ENCODE measurements at places on chromosomes 2 and 18. TPM values are rescaled to one million over a fixed set of nuclear protein-coding genes. Genes with fewer than 3 reads are reported as not detected.
A peak's percentile ranks its signal among the peaks of the same experiment; 100 is the strongest.

GRCh38 chr18:44423814-44424644, 256.7 kb upstream of the SETBP1 start:
- no peak overlapping the region for H3K4me3 ChIP-seq
- no peaks in the 10 kb centered on the region for H3K27me3 ChIP-seq
- no peak for DNase-seq
- H3K36me3 ChIP-seq, result no peaks in the 10 kb centered on the region
- no peak overlapping the region for H3K27ac ChIP-seq
- no peaks in the 10 kb centered on the region for H3K4me1 ChIP-seq

- no peak overlapping the region for H3K4me3 ChIP-seq
- no peaks in the 10 kb centered on the region for H3K4me1 ChIP-seq
- no peaks in the 10 kb centered on the region for H3K27me3 ChIP-seq
- no peaks in the 10 kb centered on the region for H3K36me3 ChIP-seq
- no peak for DNase-seq
Observed at GRCh38 chr2:46077522-46078107, 219.6 kb upstream of the EPAS1 start.

DNA sequence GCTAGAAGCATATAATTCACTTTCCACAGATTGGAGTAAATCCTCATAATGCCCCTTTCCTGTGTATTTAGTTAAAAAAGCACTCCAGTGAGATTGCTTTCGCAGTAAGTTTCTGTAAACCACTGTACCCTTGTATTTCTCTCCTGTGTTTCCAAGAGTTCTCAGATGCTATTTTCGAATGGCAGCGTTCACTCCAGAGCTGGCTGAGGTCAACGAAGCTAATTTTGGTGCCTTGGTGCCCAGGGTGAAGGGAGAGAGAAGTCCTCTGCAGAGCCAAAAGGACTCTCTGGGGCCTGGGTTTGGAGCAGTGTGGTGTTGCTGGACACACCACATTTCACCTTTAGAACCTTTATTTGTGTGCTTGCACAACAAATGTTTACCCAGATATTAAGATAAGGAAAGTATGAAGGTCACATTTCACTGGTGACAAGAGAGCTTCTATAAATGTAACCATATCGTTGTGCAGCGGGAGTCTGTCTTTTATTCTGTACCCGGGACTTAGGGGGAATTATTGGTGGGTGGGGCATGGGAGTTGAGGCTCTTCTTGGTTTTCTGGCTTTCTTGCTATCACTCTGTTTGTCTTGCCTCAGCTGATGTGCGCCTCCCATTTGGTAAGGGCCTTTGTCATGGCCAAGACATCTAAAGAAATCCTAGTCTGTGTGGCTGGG, 9.9 kb downstream of the EPAS1 start:
- peaks cover 93% of the 10 kb centered on the region for H3K4me1 ChIP-seq
- no peaks in the 10 kb centered on the region for H3K36me3 ChIP-seq
- H3K27ac ChIP-seq, result peak overlapping the region; percentile 75

- H3K36me3 ChIP-seq, result no peaks in the 10 kb centered on the region
- H3K27me3 ChIP-seq, result no peaks in the 10 kb centered on the region
- no peak overlapping the region for H3K27ac ChIP-seq
Observed at GRCh38 chr2:26585100-26585499, 56.1 kb downstream of the CIB4 start.

DNA sequence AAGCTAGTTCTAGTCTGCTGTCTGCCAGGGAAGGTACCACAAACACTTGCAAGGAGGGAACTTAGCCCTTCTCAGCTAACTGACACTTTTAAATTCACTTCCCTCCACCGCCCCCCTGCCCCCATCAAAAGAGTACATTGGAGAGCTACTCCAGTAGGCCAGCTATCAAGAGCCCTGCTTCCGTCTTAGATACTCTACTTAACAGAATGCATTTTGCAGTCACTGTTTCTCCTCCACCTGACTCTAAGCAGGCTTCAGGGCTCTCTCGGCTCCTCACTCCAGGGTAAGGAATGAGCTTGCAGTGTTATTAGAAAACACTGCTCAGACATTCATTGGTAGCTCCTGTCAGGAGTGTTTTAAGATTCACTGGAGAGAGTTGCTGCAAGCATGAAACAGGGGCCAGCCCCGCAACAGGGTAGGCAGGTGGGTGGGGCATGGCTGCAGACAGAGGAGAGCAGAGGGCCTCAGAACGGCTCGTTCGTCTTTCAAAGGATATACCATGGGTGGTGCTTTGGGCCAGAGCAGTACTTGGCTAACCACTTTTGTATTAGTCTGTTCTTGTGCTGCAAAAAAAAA, 35.3 kb upstream of the PDCL3 start:
- H3K27ac ChIP-seq, result no peak overlapping the region
- H3K27me3 ChIP-seq, result no peaks in the 10 kb centered on the region
- no peaks in the 10 kb centered on the region for H3K36me3 ChIP-seq
- no peaks in the 10 kb centered on the region for H3K4me1 ChIP-seq
- H3K4me3 ChIP-seq, result no peak overlapping the region

DNA sequence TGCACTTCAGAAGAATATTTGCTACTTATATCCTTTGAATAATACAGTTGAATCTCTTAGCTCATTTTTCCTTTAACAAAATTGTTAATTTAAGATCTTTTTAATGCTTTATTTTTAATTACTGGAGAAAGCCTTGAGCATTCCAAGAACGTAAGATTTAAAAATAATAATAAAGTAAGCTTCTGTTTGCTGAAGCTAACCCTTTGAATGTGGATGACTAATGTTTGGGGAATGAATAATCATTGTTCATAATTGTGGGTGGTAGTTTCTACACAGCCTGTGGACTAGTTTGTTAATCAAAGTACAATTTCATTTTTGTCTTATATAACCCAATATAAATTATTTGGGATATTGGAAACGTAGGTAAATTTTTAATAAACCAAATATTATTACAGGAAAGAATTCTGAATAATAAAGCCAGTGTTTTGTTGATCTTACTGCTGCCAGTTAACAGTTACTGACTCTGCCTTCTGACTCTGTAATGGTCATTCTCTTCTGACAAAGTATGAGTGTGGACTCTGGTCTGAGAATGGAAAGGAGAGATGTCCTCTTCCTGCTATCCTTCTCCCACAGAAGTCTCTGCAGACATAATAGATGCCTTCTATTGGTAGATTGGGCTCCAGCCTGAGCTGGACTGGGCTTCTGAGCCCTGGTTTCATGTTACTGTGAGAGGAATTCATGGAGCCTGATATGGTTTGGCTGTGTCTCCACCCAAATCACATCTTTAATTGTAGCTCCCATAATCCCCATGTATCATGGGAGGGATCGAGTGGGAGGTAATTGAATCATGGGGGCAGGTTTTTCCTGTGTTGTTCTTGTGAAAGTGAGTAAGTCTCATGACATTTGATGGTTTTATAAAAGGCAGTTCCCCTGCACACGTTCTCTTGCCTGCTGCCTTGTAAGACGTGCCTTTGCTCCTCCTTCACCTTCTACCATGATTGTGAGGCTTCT, 292.7 kb upstream of the SLC39A10 start:
- H3K27me3 ChIP-seq, result no peaks in the 10 kb centered on the region
- H3K36me3 ChIP-seq, result no peaks in the 10 kb centered on the region
- no peaks in the 10 kb centered on the region for H3K4me1 ChIP-seq
- no peak for DNase-seq
- H3K4me3 ChIP-seq, result no peak overlapping the region

DNA sequence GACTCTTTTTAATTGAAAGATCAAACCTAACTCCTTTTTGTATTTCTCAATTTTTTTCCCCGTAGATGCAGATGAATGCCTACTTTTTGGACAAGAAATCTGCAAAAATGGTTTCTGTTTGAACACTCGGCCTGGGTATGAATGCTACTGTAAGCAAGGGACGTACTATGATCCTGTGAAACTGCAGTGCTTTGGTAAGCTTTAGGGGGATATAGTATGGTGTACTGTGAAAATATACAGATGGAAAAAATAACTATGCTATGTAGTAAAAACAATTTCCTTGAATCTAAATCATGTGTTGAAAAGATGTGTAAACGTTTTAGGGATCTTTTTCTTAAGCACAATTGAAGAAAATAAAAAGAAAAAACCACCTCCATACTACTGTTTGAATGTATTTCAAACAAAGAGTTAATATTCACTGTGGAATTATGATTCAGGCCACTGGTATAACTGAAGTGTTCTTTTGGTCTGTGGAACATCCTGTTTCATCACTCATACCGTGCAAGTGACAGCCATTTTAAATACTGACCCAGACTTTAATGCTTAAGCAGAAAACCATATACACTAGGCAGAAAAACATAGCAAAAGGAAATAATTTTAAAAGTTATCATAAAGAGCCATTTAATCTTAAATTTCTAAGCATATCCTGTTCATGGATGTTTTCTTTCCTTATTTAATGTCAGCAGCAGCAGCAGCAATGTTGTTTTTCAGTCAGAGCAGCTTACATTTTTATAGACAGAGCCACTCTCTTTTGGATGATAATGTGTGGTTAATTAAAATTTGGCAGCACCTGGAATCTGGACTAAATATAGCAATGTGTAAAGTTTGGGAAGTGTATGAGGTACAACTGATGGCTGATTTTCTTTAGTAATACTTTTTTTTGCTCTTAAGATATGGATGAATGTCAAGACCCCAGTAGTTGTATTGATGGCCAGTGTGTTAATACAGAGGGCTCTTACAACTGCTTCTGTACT, 112.8 kb upstream of the RASGRP3 start:
- no peak for DNase-seq
- peak overlapping the region; percentile 9 for H3K27ac ChIP-seq
- H3K27me3 ChIP-seq, result no peaks in the 10 kb centered on the region
- H3K4me3 ChIP-seq, result no peak overlapping the region
- H3K36me3 ChIP-seq, result peaks cover 41% of the 10 kb centered on the region
- peaks cover 16% of the 10 kb centered on the region for H3K4me1 ChIP-seq

- H3K27ac ChIP-seq, result no peak overlapping the region
- peaks cover 7% of the 10 kb centered on the region for H3K4me1 ChIP-seq
- H3K4me3 ChIP-seq, result no peak overlapping the region
- no peak for DNase-seq
Observed at GRCh38 chr2:239532859-239533258, 132.0 kb upstream of the HDAC4 start.

DNA sequence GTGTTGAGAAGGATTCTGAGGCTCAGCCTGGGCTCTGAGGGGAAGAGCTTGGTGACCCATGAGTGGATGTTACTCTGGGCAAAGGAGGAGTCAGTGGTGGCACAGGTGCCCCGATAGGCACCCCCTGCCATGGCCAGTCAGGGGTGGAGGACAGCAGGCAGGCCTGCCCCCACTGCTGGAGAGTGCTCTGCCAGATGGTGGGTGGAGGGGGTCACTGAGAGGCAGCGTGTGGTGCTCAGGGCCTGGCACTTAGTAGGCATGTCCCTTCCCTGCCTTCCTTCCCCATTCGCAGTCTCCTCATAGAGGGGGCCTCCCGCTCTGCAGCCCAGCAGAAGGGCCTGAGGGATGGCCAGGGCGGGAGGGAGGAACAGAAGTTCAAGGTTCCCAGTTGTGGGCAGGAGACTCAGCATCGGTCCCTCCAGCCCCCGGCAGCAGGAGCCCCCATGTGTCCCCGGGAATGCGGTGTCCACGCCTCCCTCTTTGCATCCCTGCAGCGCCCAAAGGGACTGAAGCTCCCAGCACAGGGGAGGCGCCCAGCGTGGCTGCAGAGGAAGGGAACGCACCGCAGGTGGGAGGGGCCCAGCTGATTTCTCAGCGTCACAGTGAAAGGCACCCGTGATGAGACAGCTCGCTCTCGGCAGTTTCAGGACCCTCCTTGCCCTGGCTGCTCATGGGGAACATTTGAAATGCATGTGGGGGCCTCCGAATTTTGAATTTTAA, 5.7 kb upstream of the SNED1 start:
- no peaks in the 10 kb centered on the region for H3K36me3 ChIP-seq
- H3K27me3 ChIP-seq, result no peaks in the 10 kb centered on the region
- no peak overlapping the region for H3K4me3 ChIP-seq
- no peak for DNase-seq
- H3K4me1 ChIP-seq, result no peaks in the 10 kb centered on the region

DNA sequence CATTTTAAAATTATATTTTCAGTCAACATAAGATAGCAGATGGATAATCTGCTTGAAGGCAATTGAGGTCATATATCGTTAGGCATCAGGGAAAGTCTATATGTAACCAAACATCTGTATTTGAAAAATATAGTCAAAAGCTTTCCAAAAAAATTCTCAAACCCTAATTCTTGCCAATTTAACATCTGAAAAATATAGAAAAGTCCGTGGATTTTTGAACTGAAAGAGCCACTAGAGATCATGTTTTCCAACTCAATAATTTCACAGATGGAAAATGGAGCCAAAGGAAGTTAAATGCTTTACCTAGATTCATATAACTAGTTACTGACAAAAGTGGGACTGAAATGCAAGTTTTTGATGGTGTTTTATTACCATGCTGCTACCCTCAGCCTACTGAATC, 185.1 kb upstream of the ZNF804A start:
- H3K4me1 ChIP-seq, result no peaks in the 10 kb centered on the region
- no peaks in the 10 kb centered on the region for H3K36me3 ChIP-seq

DNA sequence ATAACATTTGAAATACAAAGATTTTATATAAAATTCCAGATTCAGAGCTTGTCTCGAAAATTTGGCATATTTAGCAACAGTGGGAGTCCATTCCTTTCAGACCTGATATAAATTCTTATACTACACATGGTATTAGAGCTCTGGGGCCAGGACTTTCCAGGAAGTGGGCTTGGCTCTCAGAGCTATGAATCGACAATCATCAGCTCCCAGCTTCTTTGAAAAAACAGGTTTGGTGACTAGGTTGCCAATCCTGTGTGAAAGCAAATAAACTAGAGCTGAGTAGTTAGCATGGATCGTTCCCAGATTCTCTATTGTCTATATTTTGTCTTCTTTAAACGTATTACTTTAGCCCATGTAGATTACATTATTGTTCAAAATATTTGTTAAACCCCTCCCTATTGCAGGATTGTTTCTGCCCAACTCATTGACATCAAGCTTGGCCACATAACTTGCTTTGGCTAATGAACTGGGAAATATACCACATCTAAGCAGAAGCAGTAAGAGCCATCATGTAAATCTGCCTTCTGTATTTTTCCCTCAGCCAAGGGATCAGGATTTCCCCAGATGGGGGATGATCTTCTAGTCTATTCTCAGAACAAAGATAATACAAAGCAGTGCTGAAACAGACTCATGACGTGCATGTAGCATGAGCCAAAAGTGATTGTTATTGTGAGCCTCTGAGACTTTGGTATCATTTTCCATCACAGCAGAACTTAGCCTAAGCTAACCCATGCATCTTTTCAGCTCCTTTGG, 105.4 kb downstream of the KCNH7 start:
- no peak overlapping the region for H3K27ac ChIP-seq
- H3K27me3 ChIP-seq, result no peaks in the 10 kb centered on the region
- DNase-seq, result no peak
- H3K4me3 ChIP-seq, result no peak overlapping the region
- H3K36me3 ChIP-seq, result no peaks in the 10 kb centered on the region

- no peak for DNase-seq
- H3K4me1 ChIP-seq, result no peaks in the 10 kb centered on the region
- H3K4me3 ChIP-seq, result no peak overlapping the region
Observed at GRCh38 chr2:145412155-145412554, 892.2 kb upstream of the ZEB2 start.

DNA sequence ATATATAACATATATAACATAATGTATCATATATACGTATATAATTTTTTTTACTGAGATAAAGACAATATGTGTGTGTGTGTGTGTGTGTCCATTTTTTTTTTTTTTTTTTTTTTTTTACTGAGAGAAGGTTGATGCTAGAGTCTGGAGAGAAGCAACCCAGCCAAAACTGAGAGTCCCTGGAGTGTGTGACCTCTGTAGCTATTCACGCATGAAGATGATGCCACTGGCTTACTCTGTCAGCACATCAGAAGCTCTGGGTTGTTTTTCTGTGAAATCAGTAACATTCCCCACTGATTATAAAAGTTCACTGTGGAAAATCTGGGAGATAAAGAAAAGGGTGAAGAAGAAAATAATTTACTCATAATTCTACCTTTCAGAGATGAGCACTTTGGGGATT, 27.2 kb downstream of the CCDC195 start:
- no peak overlapping the region for H3K4me3 ChIP-seq
- H3K36me3 ChIP-seq, result no peaks in the 10 kb centered on the region

Gene TMEM17
- total RNA-seq, result 0.90 TPM

Gene QPCT
- 10.1 TPM for total RNA-seq

Gene MRPL53
- 81.4 TPM for total RNA-seq

Gene APLF
- 4.2 TPM for total RNA-seq
